ENCODE measurements at places on chromosomes 4 and X. TPM values are rescaled to one million over a fixed set of nuclear protein-coding genes. Genes with fewer than 3 reads are reported as not detected.
A peak's percentile ranks its signal among the peaks of the same experiment; 100 is the strongest.

- DNase-seq = no peak
Observed at GRCh38 chrX:122196343-122196742, 987.7 kb upstream of the GRIA3 start.

GRCh38 chrX:7134981-7135380, 12.5 kb upstream of the STS start:
- no peak for DNase-seq

DNA sequence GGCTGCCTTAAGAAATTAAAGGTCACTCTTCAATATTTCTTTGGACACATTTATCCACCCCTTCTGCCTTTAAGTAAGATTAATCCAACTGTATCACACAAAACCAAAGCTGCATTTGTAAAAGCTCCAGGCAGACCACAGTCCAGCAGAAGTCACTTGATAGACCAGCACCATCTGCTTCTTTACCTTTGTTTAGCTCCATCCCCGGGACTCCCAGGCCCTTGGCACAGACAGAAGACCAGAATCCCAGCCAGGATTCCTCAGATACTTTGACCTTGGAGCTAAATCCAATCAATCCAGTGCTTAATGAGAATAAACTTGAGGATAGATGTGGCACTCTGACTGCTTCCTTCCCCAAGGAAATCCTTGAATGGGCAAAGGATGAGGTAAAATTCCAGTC, 333.1 kb upstream of the RASGEF1B start:
- no peak for DNase-seq

DNA sequence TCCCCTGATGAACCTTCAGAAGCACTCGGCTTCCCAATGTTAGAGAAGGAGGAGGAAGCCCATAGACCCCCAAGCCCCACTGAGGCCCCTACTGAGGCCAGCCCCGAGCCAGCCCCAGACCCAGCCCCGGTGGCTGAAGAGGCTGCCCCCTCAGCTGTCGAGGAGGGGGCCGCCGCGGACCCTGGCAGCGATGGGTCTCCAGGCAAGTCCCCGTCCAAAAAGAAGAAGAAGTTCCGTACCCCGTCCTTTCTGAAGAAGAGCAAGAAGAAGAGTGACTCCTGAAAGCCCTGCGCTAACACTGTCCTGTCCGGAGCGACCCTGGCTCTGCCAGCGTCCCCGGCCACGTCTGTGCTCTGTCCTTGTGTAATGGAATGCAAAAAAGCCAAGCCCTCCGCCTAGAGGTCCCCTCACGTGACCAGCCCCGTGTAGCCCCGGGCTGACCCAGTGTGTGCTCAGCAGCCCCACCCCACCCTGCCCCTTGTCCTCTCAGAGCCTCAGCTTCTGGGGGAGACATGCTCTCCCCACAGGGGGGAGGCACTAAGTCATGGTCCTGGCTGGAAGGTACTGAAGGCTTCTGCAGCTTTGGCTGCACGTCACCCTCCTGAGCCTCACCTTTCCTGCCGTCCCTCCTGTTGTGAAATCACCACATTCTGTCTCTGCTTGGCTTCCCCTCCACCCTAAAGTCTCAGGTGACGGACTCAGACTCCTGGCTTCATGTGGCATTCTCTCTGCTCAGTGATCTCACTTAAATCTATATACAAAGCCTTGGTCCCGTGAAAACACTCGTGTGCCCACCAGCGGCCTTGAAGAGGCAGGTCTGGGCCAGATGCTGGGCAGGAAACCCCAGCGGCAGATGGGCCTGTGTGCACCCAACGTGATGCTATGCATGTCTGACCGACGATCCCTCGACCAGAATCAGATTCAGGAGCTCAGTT, 34.7 kb downstream of the NOP14 start:
- DNase-seq = no peak

DNA sequence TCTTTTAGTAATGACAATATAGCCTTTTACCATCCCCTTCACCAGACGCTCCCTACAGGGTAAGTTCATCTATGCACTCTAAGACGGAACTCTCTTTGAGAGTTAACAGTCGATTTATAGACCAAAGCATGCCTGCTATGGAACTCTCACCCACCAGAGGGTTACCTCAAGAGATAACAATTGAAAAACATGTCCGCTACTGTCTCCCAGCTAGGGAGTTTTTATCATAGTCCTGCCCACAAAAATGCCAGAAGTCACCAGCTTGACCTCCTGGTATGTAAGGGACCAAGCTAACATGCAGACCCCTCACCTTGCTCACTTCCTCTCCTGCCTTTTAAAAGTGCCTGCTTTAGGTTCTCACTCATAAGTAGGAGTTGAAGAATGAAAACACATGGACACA, 16.7 kb upstream of the YTHDC1 start:
- DNase-seq = peak; percentile 29

GRCh38 chr4:80208610-80209339, 11.5 kb downstream of the PRDM8 start:
- no peak for DNase-seq

DNA sequence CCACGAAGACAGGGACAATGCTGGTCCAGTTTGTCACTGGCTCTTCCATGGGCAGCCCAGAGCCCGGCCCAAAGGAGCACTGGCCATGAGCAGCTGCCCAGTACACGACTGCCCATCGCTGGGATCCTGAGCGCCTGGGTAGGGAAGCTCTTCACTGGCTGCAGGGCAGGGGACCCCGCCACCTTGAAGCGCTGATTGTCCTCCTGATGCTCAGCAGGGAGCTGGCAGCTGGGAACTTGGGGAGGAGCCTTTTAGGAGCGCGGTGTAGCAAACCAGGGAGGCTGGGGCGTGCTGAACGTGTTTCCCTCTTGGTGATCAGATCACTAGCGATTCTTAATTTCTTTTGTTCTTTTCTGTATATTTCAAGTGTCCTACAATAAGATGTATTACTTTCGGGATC, 1.8 kb downstream of the L1CAM start:
- DNase-seq = no peak

DNA sequence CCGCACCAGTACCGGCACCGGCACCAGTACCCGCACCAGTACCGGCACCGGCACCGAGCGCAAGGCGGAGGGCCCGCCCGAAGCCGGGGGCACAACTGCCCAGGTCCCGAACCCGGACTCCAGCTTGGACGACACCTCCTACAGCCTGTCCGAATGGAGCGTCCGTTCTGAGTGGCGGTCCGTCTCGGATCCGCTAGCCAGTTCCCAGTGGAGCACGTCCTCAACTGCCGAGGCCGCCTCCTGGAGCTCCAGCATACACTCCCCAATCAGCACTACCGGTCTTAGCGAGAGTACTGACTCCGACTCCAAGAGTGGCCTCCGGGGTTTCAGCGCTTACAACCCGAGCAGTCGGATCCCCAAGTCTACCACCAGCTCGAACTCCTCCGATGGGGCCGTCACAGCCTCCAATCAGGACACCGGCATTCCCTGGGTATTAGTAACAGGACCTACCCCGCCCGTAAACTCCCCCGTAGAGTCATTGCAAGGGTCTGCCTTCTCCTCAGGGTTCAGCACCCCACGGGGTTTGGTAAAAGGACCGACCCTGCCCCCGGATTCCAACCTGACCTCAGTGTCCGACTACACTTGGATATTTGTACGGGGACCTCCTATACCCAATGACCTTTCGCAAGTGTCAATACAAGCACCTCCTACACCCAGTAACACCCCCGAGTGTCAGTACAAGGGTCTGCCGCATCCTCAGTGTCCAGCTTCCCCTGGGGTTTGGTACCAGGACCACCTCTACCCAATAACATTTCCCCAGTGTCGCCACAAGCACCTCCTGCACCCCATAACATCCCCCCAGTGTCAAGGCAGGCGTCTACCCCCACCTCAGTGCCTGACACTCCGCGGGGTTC, 721 bp upstream of the MAOA start:
- DNase-seq = peak; percentile 70

GRCh38 chr4:158538911-158539310, 17.2 kb downstream of the RXFP1 start:
- no peak for DNase-seq

DNA sequence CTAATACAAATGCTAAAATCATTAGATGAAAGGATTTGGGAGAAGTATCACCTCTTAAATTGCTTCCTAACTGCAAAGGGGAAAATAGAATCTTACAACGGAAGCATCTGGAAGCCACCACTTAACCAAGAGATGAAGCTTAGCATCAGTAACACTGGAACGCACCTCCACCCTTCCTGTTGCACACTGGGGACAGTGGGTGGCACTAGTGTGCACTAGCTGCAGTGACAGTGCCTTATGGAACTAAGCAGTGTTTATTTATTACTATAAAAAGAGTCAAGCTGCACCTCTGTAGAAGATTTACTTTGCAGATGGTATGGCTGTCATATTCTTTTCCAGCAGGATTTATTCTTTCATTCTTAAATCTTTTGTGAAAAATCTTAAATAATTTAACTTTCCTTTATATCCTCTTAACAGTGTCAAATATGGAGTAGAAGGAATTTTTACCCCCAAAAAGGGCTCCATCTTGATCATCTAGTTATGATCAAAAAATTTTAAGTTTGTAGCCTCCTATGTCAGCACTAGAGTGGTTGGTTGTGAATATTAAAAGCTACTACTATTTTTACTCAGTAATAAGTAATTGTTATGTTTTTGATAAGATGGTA, 76.7 kb downstream of the SCD5 start:
- DNase-seq = peak; percentile 48

DNA sequence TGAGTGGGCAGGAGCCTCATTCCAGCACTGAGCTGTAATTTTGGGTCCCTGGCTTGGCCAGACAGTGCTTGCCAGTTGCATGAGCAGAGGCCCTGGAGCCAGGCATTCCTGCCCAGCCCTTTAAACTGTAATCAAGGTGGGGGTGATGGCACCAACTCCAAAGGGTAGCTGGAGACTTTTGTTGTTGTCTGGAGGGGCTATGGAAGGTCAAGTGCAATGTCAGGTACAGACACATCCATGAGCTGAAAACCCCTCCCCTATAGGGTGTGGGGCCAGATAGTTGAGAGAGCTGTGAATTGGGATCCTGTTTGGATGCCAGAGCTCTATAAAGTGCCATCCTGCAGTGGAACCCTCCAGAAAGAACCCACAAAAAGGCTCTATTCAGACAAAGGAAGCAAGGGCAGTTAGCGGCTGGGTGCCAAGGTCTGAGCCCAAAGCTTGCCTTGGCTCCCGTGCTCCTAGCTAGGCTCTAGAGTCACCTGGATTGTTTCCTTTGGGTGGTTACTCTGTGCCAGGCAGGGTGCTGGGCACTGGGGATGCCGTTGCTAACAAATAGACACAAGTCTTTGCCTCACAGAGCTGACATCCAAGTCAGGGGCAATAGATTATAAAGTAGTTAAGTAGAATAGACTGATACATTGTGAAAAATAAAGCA, 163.0 kb downstream of the EFNB1 start:
- DNase-seq = no peak

DNA sequence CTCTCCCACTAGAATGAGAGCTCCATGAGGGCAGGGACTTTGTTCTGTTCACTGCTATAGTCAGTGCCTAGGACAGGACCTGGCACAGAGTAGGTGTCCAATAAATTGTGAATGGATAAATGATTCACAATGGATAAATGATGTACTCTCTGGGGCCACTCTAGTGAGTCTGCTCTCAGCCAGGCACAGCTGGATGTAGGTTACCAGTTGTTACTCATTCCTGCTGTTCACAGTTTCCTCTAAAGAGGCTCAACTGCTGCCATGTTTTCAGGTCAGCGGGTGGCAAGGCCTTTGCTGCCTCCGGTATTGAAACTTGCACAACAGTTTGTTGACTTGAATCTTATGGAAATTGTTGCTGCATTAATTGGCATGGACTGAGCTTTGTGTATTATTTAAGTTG, 99.1 kb downstream of the NHSL2 start:
- DNase-seq = no peak

GRCh38 chrX:55160685-55161552, 59.2 kb upstream of the PAGE5 start:
- DNase-seq = peak; percentile 90

DNA sequence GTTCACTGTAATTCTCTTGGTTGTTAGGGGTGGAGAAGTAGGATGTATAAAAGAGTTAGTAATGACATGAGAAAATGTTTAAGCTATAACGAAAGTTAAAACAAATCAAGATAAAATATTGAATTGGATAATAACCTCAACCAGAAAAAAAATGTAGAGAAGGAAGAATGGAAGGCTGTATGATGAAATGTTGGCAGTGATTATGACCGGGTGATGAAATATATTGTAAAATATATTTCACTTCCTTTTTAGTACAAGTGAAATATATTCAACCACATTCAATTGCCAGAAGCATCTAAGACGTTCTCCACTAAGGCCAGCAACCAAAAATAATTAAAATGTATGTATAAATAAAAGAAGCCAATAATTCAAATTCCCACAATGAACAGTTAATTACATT, 309.3 kb upstream of the FGF13 start:
- no peak for DNase-seq

- no peak for DNase-seq
Observed at GRCh38 chr4:153612878-153613277, 71.2 kb upstream of the TLR2 start.

GRCh38 chr4:6134612-6135220, 65.6 kb downstream of the JAKMIP1 start:
- DNase-seq = peak; percentile 8

- no peak for DNase-seq
Observed at GRCh38 chr4:99209671-99210070, 9.4 kb downstream of the ADH6 start.

- no peak for DNase-seq
Observed at GRCh38 chr4:29372971-29373370, 1347.2 kb upstream of the PCDH7 start.

DNA sequence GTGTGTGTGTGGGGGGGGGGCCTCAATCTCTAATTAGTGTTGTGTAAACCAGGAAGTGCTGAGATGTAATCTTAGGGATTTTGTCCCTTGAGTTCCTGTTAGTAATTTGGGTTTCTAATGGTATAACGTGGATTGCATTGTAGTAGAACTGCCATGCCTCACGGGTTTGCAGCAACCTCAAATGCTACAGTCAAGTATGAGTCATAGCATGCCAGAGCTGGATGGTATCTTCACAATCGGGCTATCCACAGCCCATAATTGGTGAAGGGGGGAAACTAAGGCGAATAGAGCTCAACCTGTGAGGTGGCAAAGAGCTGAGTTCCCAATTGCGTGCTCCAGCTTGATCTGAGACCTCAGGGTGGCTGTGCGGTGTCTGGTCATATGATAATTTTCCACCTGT, 2.2 kb upstream of the FMR1NB start:
- peak; percentile 76 for DNase-seq

- peak; percentile 90 for DNase-seq
Observed at GRCh38 chrX:115372152-115372551, 82.6 kb downstream of the LUZP4 start.

- no peak for DNase-seq
Observed at GRCh38 chr4:2365054-2365912, 53.2 kb downstream of the ZFYVE28 start.

DNA sequence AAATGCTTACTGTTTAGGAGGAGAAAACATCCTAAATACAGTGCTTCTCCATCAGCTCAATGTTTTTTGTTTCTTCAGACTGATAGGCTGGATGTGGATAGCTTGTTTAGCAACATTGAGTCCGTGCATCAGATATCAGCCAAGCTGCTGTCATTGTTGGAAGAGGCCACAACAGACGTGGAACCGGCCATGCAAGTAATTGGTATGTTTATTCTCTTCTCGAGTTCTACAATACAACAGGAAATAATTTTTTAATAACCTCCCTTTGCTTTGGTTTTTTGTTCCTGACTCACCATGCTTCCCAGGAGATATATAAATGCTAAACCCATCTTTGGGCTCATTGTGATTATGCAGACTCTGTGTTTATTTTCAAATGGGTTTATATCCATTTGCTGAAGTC, 60.9 kb downstream of the ARHGEF38 start:
- DNase-seq = peak; percentile 76

- DNase-seq = no peak
Observed at GRCh38 chrX:30414144-30414543, 105.0 kb upstream of the NR0B1 start.

The FANCB gene
- 10.4 TPM for total RNA-seq

The OPN1MW3 gene
- total RNA-seq = not detected

The MAP7D2 gene
- total RNA-seq = 0.74 TPM

The ASB12 gene
- not detected for total RNA-seq

The DCHS2 gene
- not detected for total RNA-seq

Data from M059J (cell line).